Epithelial cell of proximal tubule (primary cell): ENCODE measurements at places on chromosomes 2 and 18.
A peak's percentile ranks its signal among the peaks of the same experiment; 100 is the strongest.

DNA sequence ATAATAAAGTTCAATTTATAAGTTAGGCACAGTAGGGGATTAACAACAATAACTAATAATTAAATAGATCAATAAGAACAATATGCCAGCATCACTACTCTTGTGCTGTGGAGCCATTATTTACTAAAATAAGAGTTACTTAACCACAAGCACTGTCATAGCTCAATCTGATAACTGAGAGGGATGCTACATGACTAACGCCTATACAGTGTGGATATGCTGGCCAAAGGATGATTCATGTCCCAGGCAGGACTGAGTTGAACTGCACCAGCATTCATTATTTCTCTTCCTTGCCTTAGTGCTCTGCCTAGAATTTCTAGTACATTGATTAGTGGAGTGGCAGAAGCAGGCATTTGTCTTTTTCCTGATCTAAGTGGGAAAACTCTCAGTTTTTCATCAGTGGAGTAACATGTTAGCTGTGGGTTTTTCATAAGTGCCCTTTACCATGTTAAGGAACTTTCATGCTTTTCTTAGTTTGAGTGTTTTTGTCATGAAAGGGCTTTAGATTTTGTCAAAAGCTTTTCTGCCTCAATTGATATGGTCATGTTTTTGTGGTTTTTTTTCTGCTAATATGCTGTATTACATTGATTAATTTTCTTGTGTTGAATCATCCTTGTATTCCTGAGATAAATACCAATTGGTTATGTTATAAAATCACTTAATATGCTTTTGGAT is 21.7 kb downstream of the KIAA1328 start:
- DNase-seq: no peak

DNA sequence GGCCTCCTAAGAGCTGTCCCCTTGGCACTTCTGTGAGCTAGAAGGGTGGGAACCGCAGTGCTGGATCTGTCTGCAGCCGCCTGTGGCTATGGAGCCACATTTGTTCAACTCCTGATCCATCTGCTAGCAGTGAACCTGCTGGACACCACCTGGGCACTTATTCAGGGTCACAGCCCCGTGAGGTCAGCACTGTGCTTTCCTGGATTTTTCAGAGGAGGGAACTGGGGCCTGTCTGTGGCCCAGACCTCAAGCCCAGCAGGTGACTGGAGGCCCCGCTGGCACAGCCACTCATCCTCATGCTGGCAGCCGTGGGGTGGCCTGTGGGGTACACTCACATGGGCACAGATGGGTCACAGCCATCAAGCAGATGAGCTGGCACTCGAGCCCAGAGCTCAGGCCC is 155.3 kb downstream of the TFCP2L1 start:
- DNase-seq: no peak

DNA sequence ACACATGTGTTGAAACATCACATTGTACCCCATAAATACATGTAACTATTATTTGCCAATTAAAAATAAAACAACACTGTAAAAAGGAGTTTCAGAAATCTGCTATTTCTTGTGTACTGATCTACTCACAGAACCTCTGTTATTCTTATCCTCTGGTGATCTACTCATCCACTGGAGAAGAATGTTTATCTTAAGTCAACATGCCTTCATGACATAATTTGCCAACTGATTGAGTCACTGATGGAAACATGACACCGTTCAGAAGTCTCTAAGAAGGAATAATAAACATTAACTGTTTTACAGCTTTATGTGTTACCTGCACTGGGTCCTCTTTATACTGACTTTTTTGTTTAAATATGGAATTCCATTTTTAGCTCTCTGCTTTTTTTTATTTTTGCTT is 555.2 kb downstream of the DCDC2C start:
- DNase-seq: no peak

- DNase-seq: peak; percentile 54
Measured at GRCh38 chr2:225998653-225999052, 599.1 kb downstream of the NYAP2 start.

DNA sequence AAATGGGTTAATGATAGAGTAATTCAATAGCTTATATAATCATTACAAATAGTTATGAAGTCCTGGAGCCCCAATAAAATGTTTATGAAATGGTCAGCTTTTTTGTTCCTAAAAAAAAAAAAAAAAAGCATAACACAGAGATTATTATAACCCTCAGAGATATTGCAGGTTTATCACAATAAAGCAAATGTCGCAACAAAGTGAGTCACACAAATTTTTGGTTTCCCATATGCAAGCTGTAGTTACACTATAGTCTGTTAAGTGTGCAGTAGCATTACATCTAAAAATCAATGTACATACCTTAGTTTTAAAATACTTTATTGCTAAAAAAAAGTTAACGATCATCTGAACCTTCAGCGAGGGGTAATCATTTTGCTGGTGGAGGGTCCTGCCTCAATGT is 20.0 kb downstream of the WDFY1 start:
- no peak for DNase-seq

DNA sequence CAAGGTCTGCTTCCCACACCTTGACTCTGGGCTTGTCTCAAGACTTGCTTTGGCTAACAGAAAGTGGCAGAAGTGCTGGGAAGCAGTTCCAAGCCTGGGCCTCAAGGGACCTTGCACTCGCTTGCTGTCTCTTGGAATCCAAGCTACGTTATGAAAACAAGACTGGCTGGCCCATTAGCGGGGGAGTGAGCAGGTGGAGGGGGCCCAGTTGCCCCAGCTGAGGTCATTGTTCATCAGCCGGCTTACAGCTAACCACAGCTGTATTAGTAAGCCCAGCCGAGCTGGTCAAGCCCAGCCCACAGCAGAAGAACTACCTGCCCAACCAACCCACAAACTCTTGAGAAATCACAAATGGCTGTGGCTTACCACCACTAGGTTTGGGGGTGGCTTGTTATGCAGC is 63.1 kb downstream of the MARCO start:
- peak; percentile 37 for DNase-seq

DNA sequence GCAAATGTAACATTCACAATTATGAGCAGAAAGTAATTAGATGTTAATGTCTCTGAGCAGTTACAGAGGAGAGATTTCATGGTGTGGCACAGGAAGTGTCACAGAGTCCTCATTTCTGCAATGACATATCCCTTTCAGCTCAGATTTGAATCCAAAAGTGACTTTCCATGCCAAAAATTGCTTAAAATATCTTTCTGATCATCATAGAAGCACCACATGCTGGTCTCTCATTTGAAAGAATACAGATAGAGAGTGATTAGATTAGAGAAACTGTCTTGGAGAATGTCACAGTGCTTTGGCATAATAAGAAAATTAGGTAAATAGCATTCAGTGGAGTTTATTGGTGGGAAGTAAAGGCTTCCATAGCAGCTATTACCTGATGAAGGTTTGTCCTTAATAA is 383.4 kb upstream of the CDH2 start:
- no peak for DNase-seq
